ENCODE measurements at places on chromosomes 5 and 9.

DNA sequence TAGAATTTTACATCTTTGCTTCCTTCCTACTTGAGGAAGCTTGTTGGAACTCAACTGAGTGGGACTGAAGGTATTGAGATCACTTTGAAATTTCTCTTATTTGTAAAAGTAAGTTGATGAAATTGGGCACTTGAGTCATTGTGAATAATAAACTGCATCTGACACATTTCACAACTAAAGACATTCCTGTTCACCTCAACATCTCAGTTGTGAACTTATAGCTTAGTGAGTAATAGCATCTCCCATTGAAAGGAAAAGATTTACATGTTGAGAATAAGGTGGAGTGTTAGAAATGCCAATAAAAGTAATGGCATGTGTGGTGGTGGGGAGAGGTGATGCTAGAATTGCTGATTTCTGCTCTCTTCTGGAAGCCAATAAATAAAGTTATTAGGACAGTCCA is 145.0 kb downstream of the SLC24A2 start:
- DNase-seq, result no peak

GRCh38 chr5:122170620-122171019 is 41.3 kb downstream of the ZNF474 start:
- DNase-seq, result no peak

GRCh38 chr9:121883281-121884056 is 209.6 kb downstream of the TTLL11 start:
- DNase-seq, result no peak

- no peak for DNase-seq
Measured at GRCh38 chr9:8680658-8681057, 881.1 kb upstream of the DMAC1 start.

Measured in GM04504 (cell line).